Dermis microvascular lymphatic vessel endothelial cell (primary cell): ENCODE measurements at places on chromosomes 16 and 17.

- no peak for DNase-seq
Measured at GRCh38 chr17:35912339-35912912, 18.1 kb downstream of the RDM1 start.

GRCh38 chr17:72730077-72730476 lies 362.4 kb downstream of the SLC39A11 start:
- DNase-seq: no peak

GRCh38 chr17:81221842-81222619 lies 734 bp downstream of the CEP131 start:
- no peak for DNase-seq

GRCh38 chr17:61955619-61956018 lies 27.8 kb upstream of the INTS2 start:
- no peak for DNase-seq

DNA sequence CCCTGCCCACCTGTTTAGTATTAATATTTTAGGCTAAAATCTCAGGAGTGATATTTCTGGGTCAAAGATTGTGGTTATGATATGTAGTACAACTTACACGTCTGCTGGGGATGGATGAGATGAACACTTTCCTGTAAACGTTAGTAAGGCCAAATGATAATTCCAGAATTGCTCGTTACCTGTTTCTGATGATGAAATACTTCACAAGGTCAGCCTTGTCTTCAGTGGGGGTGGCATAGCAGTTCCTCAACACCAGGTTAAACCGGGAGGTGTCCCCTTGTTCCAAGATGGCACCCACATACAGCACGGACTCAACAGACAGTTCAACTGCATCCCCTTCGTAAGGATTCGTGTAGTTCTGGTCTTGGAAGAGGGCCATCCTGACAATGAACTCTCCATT lies 9.3 kb downstream of the GP2 start:
- DNase-seq: no peak

GRCh38 chr17:80916246-80916645 lies 75.4 kb upstream of the CHMP6 start:
- DNase-seq: no peak

DNA sequence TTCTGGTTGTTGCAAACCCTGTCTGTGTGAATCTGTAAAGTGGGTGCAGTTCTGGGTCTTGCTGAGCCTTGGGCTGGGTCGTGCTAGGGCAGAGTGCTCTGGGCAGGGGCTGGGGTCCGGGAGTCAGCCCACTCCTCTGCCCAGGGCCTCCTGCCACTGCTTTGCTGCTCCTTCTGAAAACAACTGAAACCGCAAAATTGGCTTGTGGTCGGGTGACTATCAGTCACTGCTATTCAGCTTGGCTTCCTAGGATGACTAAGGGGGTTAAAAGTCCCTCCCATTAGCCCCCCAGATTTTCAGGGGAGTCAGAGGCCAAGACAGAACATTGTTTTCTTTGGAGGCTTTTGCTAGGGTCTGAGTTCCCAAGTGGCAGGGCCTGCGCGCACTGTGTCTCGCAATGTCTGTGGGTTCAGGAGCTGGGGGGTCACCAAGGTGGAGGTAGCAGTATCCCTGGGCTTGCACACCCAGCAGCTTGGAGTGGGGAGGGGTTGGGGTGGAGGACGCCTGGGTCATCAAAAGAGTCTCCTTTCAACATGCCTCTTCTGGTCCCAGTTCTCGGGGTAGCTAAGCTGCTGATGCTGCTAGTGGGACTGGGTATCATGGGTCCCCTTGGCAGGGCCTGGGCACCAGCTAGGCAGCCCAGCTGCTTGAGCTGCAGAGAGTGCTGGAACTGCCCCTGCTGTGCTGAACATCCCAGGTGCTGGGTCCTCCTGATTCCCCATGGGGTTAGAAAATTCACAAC lies 13.5 kb upstream of the TBX21 start:
- no peak for DNase-seq

DNA sequence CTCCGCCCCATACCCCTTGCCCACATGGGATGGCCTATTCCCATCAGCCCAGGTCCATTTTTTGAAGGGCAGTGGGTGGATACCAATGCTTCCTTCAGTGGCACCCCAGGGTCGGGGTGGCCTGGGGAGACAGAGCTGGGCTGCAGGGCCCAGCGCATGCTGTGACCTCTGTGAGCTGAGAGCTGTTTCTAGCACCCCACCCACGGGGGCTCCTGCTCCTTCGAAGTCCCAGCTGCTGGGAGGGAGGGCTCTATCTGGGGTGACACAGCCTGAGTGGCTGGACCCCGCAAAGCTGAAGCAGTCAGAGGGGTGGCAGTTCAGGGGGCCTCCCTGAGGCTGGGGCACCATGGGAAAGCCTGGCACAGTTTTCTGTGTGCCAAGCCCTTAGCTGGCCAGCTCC lies 10.7 kb downstream of the PAM16 start:
- DNase-seq: no peak

DNA sequence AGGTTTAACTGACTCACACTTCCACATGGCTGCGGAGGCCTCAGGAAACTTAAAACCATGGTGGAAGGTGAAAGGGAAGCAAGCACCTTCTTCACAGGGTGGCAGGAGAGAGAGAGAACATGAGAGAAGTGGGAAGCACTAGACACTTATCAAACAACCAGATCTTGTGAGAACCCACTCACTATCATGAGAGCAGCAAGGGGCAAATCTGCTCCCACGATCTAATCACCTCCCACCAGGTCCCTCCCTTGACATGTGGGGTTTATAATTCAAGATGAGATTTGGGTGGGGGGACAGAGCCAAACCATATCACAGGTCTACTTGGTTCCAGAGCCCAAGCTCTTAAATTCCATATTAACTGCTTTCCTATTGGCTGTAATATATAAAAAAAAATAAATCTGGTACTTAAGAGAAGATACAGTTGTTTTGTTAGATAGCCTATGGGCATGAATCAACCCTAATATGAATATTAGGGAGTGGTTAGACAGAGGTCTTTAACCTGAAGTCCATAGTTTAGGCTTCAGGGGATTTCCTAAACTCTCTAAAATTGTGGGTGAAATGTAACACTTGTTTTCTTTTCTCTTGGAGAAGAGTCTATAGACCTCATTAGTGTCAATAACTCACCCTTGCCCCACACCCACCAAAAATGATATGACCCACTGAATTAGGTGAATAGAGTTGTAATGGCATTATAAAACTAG lies 56.7 kb downstream of the SKAP1 start:
- no peak for DNase-seq

GRCh38 chr16:85616607-85617321 lies 3.6 kb downstream of the GSE1 start:
- DNase-seq: no peak

DNA sequence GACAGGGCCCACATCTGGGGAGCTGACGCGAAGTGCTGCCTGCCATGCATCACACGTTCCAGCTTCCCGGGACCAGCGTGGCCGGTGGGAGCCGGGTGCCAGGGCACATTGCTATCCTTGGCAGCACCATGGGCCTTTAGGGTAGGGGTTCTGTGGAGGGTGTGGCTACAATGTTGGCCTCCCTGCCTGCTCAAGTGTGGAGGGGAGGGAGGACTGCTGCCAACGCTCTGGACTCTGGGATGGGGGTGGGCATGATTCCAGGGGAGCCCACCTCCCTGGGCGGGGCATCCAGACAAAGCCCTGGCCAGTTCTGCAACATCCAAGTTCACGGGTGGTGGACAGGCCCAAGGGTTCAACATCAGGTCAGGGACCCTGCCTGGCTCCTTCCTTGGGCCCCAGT lies 13.9 kb downstream of the GRB7 start:
- no peak for DNase-seq

DNA sequence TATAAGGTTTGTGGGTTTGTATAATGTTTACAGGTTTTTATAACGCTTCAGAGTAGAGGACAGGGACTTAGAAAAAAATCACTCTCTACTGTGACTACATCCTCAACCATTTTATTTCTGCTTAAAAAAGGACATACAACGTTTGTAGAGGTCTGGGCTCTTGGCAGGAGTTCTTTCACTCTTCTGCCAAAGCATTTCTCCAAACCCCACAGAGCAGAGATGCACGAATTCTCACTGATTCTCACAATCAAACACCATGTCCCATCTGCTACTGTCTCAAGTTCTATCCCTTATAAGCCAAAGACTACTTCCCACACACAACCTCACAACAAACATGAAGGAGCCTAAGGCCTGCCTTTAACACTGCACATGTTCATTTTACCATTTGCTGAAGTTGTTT lies 7.0 kb upstream of the ANKFY1 start:
- DNase-seq: no peak

DNA sequence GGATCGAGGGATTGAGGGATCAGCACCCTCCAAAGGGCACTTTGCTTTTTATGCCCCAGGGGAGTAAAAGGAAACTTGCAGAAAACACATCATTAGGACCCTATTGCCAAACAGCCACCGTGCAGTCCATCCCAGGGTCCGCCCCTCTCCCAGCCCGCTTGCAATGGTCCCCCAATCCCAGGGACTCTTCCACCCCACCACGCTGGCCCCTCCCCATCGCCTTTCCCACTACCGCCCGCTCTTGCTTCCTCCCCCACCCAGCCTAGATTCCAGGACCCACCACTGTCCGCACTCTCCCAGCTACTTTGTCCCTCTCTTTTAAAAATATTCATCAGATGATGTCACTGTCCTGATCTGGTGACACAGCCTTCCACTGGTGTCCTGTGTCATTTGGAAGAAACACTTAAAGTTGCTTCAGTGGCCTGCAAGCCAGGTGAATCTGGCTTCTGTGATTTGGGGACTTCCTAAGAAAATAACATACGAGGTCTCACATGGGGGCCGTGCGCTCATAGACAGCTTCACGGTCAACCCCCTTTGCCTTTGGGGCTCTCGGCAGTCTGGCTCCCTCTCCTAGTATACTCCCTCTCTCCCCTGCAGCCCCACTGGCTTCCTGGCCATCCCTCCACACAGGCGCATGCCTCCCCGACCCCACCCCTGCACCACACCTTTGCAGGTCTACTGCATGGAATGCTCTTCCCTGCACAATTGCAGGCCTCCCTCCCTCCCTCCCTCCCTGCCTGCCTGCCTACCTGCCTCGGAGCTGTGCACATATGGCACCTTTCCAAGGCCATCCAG lies 127.9 kb downstream of the RBFOX3 start:
- no peak for DNase-seq
